Mammary epithelial cell (primary cell): ENCODE measurements at places on chromosomes 4 and X.

DNA sequence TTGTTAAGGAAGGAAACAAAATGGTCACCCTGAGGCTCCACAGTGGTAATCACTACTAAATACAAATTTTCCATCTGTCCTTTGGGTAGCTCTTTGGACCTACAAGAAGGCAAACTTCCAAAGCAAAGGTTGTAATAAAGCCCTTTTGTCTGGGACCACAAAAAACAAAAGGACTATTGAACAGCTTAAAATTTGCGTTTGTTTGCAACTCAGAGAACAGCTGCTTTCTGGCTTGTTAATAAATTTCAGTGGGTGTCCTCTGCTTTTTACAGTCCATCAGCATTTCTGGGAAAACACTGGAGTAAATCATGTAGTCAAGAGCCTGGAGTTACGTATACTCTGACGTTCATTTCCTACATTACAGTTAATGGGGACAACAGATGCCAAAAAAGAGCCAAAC lies 439.7 kb upstream of the DIAPH2 start:
- no peak for DNase-seq

DNA sequence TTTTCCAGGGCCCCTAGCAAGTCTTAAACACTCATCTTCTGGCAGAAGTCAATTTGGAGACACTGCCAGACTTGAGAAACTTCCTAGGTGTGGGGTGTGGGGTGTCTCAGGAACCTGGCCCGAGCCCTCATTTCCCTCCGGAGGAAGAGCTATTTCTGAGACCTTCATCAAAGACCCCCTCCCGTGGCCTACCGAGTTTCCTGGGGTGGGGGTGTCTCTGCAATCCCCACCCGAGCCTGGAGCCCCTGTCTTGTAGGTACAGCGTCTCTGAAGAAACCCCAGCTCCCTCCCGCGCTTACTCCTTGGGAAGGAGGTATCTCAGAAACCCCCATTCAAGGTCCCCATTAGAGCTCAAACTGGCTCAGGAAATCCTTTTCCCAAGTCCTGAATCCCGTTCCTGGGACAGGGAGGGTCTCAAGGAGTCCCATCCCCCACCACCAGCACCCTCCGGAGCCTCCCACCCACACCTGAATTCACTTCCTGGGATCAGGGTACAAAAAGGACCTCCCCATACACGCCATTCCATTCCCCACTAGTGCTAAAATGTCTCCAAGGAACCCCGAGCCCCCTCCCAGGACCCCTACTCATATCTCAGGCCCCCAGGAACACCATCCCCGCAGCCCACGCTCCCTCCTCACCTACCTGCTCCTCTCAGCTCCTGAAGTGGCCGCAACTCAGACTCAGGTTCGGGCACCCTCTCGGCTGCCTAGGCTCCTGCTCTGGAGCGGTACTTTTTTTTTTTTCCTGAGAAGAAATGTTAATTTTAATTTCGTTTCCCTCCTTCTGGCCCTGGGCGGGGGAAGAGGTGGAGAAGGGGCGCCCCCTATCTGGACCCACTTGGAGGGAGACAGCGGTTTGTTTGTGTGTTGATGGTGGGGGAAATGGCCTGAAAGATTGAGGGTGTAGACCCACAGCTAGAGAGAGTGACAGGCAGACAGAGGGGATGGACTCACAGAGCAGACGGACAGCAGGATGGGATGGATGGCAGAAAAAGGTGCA lies 1.1 kb downstream of the SLC38A5 start:
- no peak for DNase-seq

DNA sequence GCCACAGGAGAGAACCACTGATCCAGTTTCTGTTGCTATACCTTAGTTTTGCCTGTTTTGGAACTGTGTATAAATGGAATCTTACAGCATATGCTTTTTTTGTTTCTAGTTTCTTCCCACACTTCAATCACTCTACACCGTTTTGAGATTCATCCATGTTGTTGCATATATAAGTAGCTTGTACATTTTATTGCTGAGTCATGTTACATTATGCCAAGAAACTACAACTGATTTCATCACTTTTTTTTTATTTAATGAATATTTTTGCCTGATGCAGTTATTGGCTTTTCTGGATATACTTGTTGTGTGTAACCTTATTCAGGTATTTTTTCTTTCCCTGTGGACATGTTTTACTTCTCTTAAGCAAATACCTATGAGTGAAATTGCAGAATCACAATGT lies 1135.9 kb downstream of the RAPGEF2 start:
- no peak for DNase-seq

DNA sequence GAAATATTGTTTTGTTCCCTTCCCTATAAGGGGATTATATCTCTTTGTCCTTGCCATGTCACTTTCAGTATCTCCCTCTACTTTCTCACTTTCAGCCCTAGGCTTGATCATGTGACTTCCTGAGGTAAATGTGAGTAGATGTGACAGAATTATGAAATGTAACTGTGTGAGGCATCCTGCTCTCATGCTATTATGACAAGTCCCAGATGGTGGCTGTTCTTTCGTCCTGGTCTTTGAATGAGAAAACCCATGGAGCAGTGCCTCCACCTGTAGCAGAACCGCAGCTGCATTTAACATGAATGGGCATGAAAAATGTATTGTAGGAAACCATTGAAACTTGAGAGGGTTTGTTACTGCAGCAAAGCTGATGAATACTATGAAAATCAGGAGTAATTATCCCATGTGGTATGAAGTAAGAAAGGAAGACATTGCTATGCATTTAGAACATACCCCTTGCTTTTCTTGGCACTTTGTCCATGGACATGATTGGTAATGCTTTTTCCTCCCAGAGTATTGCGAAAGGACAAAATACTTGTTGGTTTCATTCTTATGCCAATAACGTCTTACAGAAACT lies 202.2 kb upstream of the GPRIN3 start:
- peak; percentile 85 for DNase-seq

DNA sequence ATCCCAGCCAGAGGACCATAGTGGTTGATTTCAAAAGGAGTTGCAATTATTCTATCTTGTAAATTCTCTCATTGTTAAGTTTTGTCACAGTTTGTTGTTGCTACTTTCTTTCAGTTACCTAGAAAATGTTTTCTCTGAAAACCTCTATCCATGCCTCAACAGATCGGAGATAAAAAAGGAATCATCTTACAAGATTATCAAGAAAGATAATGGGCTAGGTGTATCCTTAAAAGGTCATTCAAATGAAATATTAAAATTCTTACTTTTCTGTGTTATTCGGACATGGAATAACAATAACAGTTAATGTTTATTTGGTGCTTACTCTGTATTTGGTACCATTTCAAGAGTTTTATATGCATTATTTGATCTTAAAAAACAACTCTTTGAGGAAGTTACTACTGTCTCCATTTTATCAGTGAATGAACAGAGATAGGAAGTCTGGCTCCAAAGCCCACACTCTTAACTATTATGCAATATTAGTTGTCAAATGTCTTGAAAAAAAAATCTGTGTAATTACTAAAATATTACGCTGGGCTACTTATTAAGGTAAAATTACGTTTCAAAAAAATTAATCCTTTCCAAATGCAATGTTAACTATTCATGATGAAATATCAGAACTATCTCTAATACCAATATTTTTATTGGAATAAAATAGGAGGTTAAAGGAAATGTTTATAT lies 97.5 kb downstream of the SNCA start:
- no peak for DNase-seq

DNA sequence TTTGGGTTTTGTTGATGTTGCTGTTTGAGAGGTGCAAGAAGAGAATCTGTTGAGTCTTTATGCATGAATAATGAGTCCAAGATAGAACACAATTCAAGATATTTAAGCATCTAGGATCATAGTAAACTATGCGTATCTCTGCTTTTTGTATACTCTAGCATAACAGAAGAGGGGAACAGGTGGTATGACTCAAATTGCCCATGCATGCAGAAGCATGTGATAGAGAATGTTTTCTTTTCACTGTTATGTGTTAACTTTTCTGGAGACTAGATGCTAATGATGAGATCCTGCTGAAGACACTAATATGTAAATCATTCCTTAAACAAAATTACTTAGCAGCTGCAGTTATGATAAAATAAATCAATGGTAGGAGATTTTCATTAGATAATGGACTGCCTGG lies 165.3 kb upstream of the FTHL17 start:
- no peak for DNase-seq

DNA sequence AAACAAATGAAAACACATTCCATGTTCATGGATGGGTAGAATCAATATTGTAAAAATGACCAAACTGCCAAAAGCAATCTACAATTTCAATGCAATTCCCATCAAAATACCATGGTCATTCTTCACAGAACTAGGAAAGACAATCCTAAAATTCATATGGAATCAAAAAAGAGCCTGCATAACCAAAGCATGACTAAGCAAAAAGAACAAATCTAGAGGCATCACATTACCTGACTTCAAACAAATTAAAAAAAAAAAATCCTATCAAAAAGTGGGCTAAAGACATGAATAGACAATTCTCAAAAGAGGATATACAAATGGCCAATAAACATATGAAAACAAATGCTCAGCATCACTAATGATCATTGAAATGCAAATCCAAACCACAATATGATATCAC lies 297.5 kb downstream of the NAF1 start:
- no peak for DNase-seq

DNA sequence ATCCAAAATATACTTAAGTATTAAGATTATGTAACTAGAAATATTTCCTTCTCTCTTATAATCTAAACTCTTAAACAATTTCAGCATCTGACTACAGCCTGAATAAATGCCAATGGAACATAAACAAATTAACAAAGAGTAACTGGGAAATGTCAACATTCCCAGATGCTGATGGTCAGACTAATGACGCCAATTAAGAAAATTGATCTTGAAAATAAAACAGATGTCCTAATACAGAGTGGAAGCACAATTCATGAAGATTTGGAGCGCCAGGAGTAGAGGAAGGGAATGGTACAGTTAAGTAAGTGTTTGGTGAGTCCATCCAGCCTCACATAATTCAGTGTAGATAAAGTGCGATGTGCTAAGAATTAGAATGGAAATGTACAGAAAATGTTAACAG lies 203.7 kb upstream of the NWD2 start:
- DNase-seq: no peak

GRCh38 chr4:13267091-13267490 lies 217.0 kb downstream of the RAB28 start:
- DNase-seq: no peak

- peak; percentile 56 for DNase-seq
These were observed 3.5 kb downstream of the EPGN start for GRCh38 chr4:74311696-74312313.

DNA sequence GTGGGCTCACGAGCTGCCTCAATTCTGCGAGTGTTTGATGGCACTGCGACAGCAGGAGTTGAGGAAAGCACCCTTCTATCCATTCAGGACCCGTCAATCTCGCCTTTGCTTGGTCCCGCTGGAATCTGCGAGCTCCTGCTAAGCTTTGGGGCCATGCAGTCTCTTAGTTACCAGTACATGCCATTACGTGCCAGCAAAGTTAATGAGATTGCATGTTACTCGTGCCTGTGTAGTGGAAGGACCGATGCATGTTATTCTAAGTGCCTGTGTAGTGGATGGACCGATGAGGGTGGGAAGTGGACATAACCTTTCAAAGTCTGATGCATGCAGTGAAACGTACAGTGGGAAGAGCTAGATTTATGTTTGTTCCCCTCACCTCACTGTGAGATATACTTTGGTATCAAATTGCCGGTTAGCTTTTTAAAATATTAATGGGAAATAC lies 569 bp downstream of the RPS3A start:
- DNase-seq: peak; percentile 26

DNA sequence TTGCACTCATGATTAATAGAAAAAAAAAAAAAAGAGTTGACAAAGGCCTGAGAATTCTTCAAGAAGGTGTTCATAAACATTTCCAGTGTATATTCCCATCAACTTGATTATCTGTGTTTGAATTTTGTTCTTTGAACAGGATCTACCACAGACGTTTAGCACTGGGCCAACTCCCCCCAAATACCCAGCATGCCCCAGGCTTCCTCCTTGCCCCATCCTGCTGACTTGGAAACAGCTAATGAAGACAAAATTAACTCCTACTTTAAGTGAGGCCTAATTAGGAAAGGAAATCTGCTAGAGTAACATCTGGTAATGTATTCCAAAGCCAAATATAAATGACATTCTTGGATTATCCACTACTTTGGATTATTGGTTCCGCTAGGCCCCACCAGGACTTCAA lies 52.5 kb downstream of the PPARGC1A start:
- no peak for DNase-seq

GRCh38 chr4:23041501-23041900 lies 348.8 kb downstream of the GBA3 start:
- no peak for DNase-seq

DNA sequence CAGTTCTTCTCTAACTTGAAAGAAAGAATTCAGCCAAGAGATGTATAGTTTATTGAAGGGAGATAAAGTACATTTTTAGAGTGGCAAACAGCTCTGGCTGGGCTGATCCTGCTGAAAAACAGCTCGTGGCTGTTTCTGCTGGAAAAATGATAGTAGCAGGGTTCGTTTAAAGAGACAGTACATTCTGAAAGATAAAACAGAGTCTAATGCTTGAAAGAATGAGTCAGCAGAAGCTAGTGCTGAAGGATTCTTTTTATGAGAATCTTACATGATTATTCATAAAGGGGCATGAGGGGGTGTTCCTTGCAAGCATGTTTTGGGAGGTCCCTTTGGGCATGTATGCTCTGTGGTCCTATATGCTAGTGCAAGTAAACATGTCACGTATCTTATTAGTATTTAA lies 790.0 kb downstream of the PCDH18 start:
- DNase-seq: no peak

DNA sequence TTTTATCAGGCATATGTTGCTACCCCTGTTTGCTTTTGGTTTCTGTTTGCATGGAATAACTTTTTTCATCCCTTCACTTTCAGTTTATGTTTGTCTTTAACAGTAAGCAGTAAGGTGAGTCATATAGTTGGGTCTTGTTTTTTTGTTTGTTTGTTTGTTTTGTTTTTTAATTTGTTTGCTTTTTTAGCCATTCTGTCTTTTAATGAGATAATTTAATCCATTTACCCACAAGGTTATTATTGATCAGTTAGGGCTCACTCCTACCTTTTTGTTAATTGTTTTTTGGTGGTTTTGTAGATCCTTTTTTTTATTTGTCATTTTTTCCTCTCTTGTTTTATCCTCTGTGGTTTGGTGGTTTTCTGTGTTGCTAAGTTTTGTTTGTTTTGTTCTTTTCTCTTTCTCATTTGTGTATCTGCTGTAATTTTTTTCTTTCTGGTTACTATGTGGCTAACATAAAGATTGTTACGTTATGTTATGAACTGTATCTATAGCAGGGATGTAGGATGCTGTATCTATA lies 379.5 kb upstream of the MAD2L1 start:
- no peak for DNase-seq

- no peak for DNase-seq
These were observed 200.6 kb upstream of the RBPJ start for GRCh38 chr4:26120098-26120825.

- peak; percentile 0 for DNase-seq
These were observed 335.5 kb downstream of the IL15 start for GRCh38 chr4:141971869-141972268.
